ENCODE measurements at places on chromosomes 6 and 20. TPM values are rescaled to one million over a fixed set of nuclear protein-coding genes. Genes with fewer than 3 reads are reported as not detected.
A peak's percentile ranks its signal among the peaks of the same experiment; 100 is the strongest.

Gene TRIM31
- total RNA-seq, result 0.79 TPM

DNA sequence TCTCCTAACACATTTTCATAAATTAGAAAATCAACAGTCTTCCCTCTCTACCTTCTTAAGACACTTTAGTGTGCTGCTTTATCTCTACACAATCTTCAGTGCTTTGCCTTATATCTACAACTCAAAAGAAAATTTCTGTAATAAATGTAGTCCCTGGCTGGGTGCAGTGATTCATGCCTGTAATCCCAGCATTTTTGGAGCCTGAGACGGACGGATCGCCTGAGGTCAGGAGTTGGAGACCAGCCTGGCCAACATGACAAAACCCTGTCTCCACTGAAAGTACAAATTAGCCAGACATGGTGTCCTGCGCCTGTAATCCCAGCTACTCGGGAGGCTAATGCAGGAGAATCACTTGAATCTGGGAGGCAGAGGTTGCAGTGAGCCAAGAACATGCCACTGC lies 9.7 kb upstream of the EDN1 start:
- H3K27me3 ChIP-seq, result no peaks in the 10 kb centered on the region
- DNase-seq, result no peak
- H3K4me3 ChIP-seq, result no peak overlapping the region
- H3K4me1 ChIP-seq, result no peaks in the 10 kb centered on the region

- H3K36me3 ChIP-seq, result no peaks in the 10 kb centered on the region
- H3K27ac ChIP-seq, result no peak overlapping the region
- no peaks in the 10 kb centered on the region for H3K27me3 ChIP-seq
These were observed 213.8 kb upstream of the AGPAT4 start for GRCh38 chr6:161487694-161488093.

DNA sequence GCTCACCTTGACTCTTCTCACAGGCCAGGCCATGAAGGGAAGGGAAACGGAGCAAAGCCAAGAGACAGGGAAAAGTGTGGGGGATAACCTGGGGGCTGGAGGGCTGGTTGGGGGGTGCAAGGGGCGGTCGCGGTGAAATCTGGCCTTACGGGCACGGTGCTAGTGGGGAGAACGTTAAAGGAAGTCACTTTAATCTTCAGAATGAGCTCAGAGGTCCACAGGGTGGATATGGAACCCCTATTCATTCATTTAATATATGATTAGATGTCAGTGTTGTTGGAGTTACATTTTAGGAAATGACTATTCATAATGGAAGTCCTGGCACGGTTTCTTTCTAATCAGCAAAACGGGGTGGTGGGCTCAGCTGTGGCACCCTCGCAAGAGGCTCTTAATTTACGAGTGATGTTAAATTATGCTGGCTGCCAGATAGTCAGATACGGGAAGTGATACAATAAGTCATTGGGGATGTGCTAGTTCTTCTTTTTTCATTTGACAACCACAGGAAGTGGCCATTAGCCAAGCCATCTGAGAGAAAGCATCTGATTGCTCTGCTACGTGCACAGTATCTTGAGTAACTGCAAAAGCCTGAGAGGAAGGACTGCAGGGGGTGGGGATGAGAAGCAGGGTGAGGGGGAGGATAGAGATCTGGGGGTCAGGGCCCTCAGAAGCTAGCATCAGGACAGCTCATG lies 253.0 kb downstream of the QKI start:
- DNase-seq, result no peak
- H3K4me3 ChIP-seq, result no peak overlapping the region
- H3K4me1 ChIP-seq, result no peaks in the 10 kb centered on the region
- H3K36me3 ChIP-seq, result no peaks in the 10 kb centered on the region

GRCh38 chr6:111680015-111680712 lies 74.5 kb upstream of the TRAF3IP2 start:
- H3K27ac ChIP-seq, result no peak overlapping the region
- H3K4me3 ChIP-seq, result no peak overlapping the region
- peaks cover 44% of the 10 kb centered on the region for H3K4me1 ChIP-seq
- H3K36me3 ChIP-seq, result no peaks in the 10 kb centered on the region

- H3K27ac ChIP-seq, result no peak overlapping the region
- H3K4me3 ChIP-seq, result no peak overlapping the region
- no peaks in the 10 kb centered on the region for H3K27me3 ChIP-seq
- H3K4me1 ChIP-seq, result peaks cover 18% of the 10 kb centered on the region
- peak; percentile 47 for DNase-seq
- no peaks in the 10 kb centered on the region for H3K36me3 ChIP-seq
These were observed 30.0 kb downstream of the PPP1R3G start for GRCh38 chr6:5115168-5115567.
